Osteoblast (primary cell): ENCODE measurements at places on chromosomes 11 and 22.
A peak's percentile ranks its signal among the peaks of the same experiment; 100 is the strongest.

DNA sequence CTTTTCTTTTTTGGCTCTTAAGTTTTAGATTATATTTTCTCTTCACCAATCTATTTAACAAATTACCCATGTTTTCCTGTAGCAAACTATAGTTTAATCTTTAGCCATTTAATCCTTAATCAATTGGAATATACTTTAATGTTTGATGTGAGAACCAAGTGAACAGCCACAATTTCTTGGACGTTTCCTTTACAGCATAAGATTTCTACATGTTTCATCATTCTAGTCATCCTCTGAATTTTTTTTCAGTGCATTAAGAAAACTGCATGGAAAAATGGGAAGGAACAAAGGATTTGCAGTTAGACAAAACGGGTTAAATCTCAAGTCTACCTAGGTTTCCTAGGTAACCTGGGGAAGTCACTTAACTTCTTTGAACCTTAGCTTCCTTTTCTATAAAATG, 507.1 kb upstream of the CCDC90B start:
- no peak overlapping the region for H3K27ac ChIP-seq
- no peaks in the 10 kb centered on the region for H3K27me3 ChIP-seq
- no peak overlapping the region for H3K4me3 ChIP-seq
- H3K4me1 ChIP-seq, result no peaks in the 10 kb centered on the region
- no peaks in the 10 kb centered on the region for H3K36me3 ChIP-seq
- DNase-seq, result no peak

GRCh38 chr11:127996825-127997224, 590.5 kb downstream of the ETS1 start:
- H3K4me3 ChIP-seq, result no peak overlapping the region
- DNase-seq, result no peak
- no peaks in the 10 kb centered on the region for H3K27me3 ChIP-seq
- H3K27ac ChIP-seq, result peak overlapping the region; percentile 45
- H3K36me3 ChIP-seq, result no peaks in the 10 kb centered on the region
- H3K4me1 ChIP-seq, result peaks cover 14% of the 10 kb centered on the region

DNA sequence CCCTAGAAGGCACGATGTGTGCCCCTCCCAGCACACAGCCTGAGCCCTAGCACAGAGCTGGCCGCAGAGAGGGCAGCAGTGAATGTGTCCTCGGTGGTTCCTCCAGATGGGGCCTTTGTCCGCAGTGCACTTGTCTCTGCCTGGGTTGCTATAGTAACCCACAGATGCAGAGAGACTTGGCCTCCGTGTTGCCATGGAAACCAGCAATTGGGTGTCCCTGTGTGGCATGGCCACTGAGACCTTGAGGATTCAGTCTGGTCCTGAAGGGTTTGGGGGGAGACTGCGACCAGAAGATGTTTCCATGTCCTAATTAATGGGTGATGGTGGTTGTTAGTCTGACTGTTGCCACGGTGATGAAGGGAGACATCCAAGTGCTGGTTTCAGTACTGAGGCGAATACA, 42.6 kb upstream of the TUB start:
- no peak overlapping the region for H3K27ac ChIP-seq
- H3K4me1 ChIP-seq, result peaks cover 6% of the 10 kb centered on the region
- DNase-seq, result no peak
- H3K36me3 ChIP-seq, result no peaks in the 10 kb centered on the region
- H3K27me3 ChIP-seq, result no peaks in the 10 kb centered on the region

GRCh38 chr22:37314315-37315074, 32.2 kb downstream of the CYTH4 start:
- DNase-seq, result no peak
- no peak overlapping the region for H3K27ac ChIP-seq
- peaks cover 31% of the 10 kb centered on the region for H3K4me1 ChIP-seq
- no peaks in the 10 kb centered on the region for H3K27me3 ChIP-seq
- H3K4me3 ChIP-seq, result no peak overlapping the region

DNA sequence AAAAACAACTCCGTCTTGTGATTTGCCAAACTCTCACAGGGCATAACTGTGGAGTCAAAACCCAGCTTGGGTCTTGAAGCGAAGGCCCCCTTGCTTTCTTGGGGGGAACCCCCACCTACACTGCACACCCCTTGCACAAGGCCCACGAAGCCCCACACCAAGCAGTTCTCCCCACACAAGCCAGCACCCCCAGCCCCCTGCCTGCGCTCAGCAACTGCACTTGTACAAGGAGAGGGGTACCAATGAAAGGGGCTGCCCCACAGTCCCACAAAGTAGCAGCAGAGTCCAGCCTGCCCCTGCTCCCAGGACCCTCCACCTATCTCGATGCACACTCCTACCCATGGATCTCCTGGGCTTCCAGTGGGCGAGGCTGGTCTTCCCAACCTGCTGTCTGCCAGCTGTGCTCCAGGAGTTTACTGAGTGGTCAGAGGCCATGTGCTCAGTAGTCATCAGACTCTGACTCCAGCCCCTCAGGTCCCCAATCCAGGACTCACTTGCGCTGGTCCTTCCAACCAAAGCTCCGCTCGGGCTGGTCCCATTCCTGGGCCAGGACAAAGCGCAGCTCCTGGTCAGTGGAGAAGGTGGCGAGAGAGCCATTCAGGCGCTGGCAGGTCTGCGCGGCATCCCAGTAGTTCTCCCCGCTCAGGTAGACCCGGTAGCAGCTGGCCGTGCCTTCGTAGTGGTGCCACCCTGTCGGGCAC, 57.7 kb downstream of the DGCR2 start:
- DNase-seq, result peak; percentile 45
- peaks cover 13% of the 10 kb centered on the region for H3K4me1 ChIP-seq
- H3K27me3 ChIP-seq, result no peaks in the 10 kb centered on the region

GRCh38 chr11:115428306-115428705, 75.9 kb downstream of the CADM1 start:
- no peak overlapping the region for H3K27ac ChIP-seq
- H3K36me3 ChIP-seq, result no peaks in the 10 kb centered on the region
- no peak for DNase-seq
- H3K4me3 ChIP-seq, result no peak overlapping the region
- H3K4me1 ChIP-seq, result no peaks in the 10 kb centered on the region

- H3K36me3 ChIP-seq, result no peaks in the 10 kb centered on the region
- H3K27me3 ChIP-seq, result no peaks in the 10 kb centered on the region
- H3K4me3 ChIP-seq, result no peak overlapping the region
- no peak overlapping the region for H3K27ac ChIP-seq
- no peaks in the 10 kb centered on the region for H3K4me1 ChIP-seq
Observed at GRCh38 chr11:82949352-82949751, 47.8 kb downstream of the DDIAS start.

GRCh38 chr11:13036235-13036634, 27.1 kb downstream of the RASSF10 start:
- peaks cover 3% of the 10 kb centered on the region for H3K4me1 ChIP-seq
- H3K27ac ChIP-seq, result no peak overlapping the region
- no peak for DNase-seq
- peaks cover 28% of the 10 kb centered on the region for H3K27me3 ChIP-seq
- no peaks in the 10 kb centered on the region for H3K36me3 ChIP-seq

DNA sequence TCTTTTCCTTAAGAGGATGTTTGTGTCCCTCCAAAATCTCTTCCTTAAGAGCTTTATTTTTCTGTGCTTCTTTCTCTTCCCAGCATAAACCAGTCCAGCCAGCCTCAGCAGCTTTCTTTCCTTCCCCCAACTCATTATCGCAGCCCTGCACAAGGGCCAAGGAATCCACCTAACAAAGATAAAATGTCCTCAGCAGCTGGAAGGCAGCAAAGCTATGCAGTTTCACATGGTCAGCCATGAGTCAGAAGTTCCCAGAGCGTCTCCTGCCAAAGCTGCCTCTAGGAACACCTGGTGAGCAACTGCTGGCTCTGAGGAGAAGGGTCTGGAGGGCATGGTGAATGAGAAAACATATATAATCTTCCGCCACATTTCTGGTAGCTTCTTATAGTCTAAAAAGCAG, 45.3 kb upstream of the HMGXB4 start:
- H3K4me3 ChIP-seq, result no peak overlapping the region
- no peak overlapping the region for H3K27ac ChIP-seq
- no peaks in the 10 kb centered on the region for H3K4me1 ChIP-seq

GRCh38 chr11:68989936-68990606, 9.3 kb upstream of the MRGPRD start:
- H3K4me1 ChIP-seq, result peaks cover 12% of the 10 kb centered on the region
- DNase-seq, result no peak
- H3K27me3 ChIP-seq, result peaks cover 21% of the 10 kb centered on the region
- no peaks in the 10 kb centered on the region for H3K36me3 ChIP-seq
- H3K4me3 ChIP-seq, result no peak overlapping the region
- no peak overlapping the region for H3K27ac ChIP-seq

DNA sequence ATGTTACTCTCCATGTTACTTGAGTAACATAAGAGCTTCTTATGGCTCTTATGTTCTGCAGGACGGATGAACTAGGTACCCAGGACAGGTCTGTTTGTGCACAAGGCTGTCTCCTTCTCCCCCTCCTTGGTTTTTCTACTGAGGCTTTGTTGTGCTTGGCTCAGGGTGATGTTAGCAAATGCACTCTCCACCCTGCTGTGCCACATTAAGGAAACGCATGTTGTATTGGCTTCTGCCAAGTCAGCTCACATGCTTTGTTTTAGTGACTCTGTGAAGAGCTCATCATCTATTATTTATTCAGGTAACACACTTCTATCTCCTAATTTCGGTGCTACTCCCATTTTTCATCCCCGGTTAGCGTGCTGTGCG, 108.3 kb downstream of the PTPRJ start:
- H3K36me3 ChIP-seq, result peaks cover 2% of the 10 kb centered on the region
- H3K27me3 ChIP-seq, result no peaks in the 10 kb centered on the region
- H3K4me1 ChIP-seq, result peaks cover 9% of the 10 kb centered on the region
- no peak for DNase-seq
- no peak overlapping the region for H3K27ac ChIP-seq

GRCh38 chr11:71199226-71199820, 53.1 kb downstream of the SHANK2 start:
- no peaks in the 10 kb centered on the region for H3K27me3 ChIP-seq
- H3K4me1 ChIP-seq, result no peaks in the 10 kb centered on the region
- H3K4me3 ChIP-seq, result no peak overlapping the region
- H3K27ac ChIP-seq, result no peak overlapping the region
- H3K36me3 ChIP-seq, result no peaks in the 10 kb centered on the region

GRCh38 chr22:23069502-23070357, 589 bp upstream of the GNAZ start:
- no peak overlapping the region for H3K27ac ChIP-seq
- no peaks in the 10 kb centered on the region for H3K36me3 ChIP-seq
- peaks cover 5% of the 10 kb centered on the region for H3K4me1 ChIP-seq
- H3K27me3 ChIP-seq, result peaks cover 3% of the 10 kb centered on the region
- peak; percentile 100 for DNase-seq

- H3K27ac ChIP-seq, result peak within 1 kb of the TSS; percentile 65
- peak within 1 kb of the TSS; percentile 81 for H3K4me3 ChIP-seq
- H3K36me3 ChIP-seq, result no peaks in the 10 kb centered on the region
- peaks cover 31% of the 10 kb centered on the region for H3K4me1 ChIP-seq
- DNase-seq, result peak; percentile 100
Observed at GRCh38 chr22:29306175-29306834, at the start of gene GAS2L1. TSS of gene GAS2L1 (plus strand) at chr22:29306650. CDS start at chr22:29308106, 1,456 bp downstream.

- H3K4me3 ChIP-seq, result no peak overlapping the region
- H3K27me3 ChIP-seq, result peaks cover 4% of the 10 kb centered on the region
- no peak overlapping the region for H3K27ac ChIP-seq
- DNase-seq, result no peak
Observed at GRCh38 chr22:40057652-40058051, 62.9 kb downstream of the FAM83F start.

GRCh38 chr11:61065955-61066638, 36.2 kb upstream of the CD5 start:
- peaks cover 7% of the 10 kb centered on the region for H3K27me3 ChIP-seq
- peaks cover 1% of the 10 kb centered on the region for H3K4me1 ChIP-seq
- no peaks in the 10 kb centered on the region for H3K36me3 ChIP-seq
- H3K27ac ChIP-seq, result no peak overlapping the region
- no peak overlapping the region for H3K4me3 ChIP-seq

DNA sequence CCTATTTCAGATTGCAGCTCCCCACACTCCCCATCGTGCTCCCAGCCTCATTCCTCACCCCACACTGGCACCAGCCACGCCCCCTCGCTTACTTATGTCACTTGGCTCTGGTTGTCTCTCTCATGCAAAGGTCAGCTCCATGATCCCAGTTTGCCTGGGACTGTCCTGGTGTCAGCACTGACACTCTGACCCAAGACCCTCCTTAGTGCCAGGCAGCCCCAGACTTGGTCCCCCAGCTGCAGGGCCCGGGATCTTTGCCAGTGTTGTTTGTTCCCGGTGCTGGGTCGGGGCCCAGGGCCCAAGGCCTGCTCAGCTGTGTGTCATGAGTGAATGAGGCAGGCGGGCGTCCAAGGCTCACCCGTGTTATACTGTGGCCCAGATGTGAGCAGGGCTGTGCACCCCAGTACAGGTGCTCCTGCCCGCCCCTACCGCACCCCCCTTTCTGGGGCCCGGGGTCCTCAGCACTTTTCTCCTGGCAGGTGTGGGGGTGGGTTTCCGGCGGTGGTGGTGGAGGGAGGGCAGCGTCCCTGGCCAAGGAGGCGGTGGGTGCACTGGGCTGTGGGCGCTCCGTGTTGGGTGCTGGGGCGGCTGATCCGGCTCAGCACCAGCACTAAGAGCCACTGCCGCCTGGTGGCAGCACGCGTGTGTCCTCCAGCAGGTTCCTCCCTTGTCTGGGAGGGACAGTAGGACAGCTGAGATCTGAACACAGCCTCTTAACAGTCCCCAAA, 19.5 kb downstream of the IL17REL start:
- no peaks in the 10 kb centered on the region for H3K4me1 ChIP-seq
- H3K36me3 ChIP-seq, result no peaks in the 10 kb centered on the region

DNA sequence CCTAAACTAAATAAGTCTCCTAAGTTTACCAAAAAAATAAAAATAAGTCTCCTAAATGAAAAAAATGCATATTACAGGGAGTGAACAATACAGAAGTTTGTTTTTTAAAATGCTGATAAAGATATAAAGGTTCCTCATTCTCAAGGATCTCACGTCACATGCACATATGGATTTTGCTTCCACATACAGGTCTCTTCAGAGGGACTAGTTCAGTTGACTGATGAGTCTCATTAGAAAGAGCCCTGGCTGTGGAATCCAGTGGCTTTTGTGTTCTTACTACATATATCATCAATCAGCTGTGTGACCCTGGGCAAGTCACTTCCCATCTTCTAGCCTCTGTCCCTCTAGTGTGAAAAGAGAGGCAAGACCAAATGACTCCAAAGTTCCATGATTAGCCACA, 43.1 kb downstream of the MPPED2 start:
- H3K27me3 ChIP-seq, result no peaks in the 10 kb centered on the region
- H3K4me1 ChIP-seq, result no peaks in the 10 kb centered on the region
- H3K4me3 ChIP-seq, result no peak overlapping the region
- no peak overlapping the region for H3K27ac ChIP-seq
- H3K36me3 ChIP-seq, result no peaks in the 10 kb centered on the region

GRCh38 chr11:34426766-34427185, 12.0 kb upstream of the CAT start:
- DNase-seq, result no peak
- no peaks in the 10 kb centered on the region for H3K36me3 ChIP-seq
- peak overlapping the region; percentile 67 for H3K27ac ChIP-seq
- no peak overlapping the region for H3K4me3 ChIP-seq
- peaks cover 28% of the 10 kb centered on the region for H3K4me1 ChIP-seq
- H3K27me3 ChIP-seq, result no peaks in the 10 kb centered on the region
